Esophagus squamous epithelium (tissue), 5 donors: ENCODE measurements at places on chromosomes 11 and 22.

- DNase-seq = no peak
These were observed 19.8 kb upstream of the TLCD5 start for GRCh38 chr11:120305286-120305685.

DNA sequence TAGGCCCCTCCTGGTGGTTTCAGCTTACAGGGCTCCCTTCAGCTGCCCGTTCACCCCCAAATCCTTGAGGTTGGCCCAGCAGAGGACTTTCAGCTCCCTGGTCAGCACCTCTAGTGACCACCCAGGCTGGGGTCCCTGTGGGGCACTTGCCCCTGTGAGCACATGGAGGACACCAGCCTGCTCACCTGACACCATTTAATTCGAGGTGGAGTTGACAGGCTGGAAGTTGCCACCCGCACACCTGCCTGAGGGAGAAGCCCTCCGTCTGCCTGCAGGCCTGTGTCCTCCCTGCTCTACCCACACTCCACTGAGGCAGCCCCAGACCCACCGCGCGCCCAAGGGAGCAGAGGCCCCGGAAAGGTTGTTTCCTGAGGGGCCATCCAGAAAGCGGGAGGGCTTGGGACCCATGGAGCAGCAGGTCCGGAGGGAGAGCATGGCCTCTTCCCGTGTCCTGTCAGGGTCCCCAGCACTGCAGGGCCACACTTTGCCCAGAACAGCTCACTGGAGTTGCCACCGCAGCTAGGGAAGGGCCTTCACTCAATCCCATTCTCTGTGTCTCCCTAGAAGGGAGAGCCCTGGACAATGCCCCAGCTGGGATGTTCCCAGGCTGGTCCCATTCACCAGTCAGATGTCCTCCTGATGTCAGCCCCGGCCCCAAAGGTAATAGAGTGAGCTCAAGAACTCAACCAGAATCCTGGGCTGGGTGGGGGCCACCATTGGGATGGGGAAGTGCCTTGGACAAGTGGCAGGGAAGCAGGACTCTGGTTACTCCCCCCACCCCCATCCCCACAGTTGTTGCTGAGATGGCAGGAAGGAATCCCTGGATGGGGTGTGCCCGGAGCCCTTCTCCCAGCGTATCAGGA lies 82.4 kb downstream of the MED15 start:
- DNase-seq = no peak

DNA sequence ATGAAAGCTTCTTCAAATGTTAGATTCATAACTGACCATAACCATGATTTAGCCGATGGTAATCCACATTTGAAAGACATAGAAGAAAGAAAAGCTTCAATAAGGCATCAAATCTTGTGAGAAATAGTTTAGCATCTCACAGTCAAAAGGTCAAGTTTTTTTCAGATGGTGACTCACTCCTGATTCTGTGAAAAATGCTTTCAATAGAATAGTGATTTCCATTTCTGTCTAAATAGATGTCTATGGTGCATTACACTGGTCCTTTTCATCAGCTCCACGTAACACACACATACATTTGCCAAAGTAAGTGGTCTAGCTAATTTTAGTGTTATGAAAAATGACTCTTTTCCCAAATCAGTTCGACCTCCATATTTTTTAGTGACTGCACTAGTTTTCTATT lies 139.2 kb downstream of the LRRC4C start:
- DNase-seq = no peak

- no peak for DNase-seq
These were observed 6.7 kb upstream of the LRFN4 start for GRCh38 chr11:66850235-66850587.

DNA sequence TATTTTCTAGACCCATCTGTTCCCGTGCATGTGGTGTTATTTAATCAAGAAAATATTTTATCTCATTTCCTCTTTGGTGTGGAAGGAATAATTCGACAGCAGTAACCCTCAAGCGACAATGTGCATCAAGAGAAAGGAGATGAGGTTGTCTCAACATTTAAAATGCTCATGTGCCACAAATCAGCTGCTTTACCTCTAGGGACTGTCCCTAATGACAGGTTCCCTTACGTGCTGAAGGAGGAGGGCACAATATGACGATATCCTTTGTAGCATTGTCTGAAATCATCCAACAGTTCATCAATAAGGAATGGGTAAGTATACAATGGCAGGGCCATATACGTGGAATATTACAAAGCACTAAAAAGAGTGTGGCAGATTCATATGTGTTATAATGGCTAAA lies 7.0 kb upstream of the SYN3 start:
- DNase-seq = no peak

DNA sequence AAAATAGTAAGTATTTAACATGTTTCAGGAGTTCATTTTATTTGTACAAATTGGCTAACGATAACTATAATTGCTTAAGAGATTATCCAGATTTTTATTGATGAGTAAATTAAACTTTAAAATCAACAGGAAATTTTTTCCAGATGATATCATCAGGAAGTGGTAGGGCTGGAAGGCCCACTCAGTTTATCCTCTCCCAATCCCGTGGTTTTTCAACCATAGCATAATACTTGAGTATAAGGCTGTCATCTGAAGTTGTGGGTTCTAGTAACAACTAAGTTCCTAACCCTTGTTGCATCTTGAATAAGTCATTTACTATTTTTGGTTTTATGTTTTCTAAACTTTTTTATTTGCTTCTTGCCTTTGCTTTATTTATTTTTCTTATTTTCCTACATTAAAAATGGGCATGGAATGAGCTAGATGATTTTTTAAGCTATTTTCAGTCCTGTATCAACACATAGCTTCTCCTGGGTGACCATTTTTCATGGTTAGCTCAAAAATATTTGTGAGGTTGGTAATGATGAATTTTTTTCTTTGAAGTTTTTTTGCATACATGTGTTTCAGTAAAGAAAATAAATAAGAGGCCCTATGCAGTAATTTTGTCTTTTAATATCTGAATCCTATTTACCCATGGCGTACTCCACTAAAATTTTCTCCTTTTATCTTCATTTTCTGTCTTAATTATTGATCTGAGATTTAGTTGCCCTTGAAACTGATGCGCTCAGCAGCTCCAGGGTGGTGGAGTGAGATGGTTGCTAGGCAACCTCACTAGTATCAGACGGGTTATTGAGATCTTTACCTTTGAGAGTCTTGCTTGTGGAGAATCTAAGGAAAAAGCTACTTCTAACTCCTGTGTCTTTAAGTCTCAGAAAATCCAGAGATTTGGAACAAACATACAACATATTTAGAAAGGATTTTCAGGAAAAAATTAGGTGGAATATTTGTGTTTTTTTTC lies 452.0 kb upstream of the CCDC179 start:
- no peak for DNase-seq

DNA sequence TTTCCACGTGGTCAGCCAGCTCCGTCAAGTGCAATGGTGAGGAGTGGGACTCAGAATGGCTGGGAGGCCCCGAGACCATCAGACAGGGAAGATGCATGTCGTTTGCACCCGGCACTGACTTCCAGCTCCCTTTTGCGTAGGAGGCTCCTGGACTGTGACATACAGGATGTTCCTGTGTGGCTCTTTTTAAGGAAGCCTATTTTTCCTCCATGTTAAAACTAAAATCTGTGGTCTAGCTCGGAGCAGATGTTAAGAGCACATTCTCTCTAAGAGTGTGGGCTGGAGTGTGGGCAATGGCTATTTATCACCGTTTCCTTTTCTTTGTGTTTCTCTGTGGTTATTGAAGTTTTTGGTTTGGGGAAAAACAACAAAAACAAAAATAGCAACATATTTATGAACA lies 40.9 kb upstream of the AMPD3 start:
- DNase-seq = no peak

- no peak for DNase-seq
These were observed 35.3 kb upstream of the FCHSD2 start for GRCh38 chr11:73177380-73177777.

DNA sequence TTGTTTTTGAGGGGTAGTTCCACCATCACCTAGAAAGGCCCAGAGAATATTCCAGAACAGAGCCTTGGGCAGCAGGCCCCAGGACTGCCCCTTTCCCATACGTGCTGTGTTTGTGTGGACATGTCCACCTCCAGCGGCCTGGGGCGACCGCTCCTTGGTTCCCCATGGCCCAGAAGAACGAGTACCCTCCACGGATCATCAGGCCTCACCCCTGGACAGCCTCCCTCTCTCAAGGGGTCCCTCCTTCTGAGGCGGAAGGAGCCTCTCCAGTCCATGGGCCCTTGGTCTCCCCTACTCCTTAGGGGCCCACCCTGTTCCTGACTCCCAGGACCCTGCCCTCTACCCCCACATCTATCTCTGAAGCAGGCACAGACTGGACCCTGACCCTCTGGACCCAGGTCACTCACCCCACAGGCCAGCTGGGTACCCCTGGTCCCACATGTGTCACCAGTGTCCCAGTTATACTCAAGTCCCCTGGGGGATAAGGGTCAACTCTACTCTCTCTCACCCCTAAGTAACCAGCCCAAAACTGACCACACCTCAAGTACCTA lies 32.6 kb downstream of the IGLL5 start:
- DNase-seq = no peak

DNA sequence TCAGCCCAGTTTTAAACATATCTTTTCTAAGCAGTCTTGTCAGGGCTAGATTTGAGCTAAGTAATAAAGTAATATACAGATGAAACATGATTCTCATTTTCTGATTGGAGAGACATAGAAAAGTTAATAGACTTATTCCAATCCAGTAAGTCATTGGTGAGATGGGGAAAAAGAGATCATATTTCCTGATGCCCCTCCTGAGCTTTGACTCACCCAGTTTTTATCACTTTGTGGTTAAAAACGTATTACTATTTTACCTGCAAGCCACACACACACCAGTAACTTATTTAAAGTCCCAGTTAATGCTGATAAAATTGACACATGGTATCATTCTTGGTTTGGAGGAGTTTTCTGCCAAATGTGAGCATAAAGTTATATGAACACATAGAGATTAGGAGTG lies 306.8 kb downstream of the CADM1 start:
- no peak for DNase-seq

GRCh38 chr11:2587976-2588748 lies 111.6 kb downstream of the KCNQ1OT1 start:
- DNase-seq = no peak

DNA sequence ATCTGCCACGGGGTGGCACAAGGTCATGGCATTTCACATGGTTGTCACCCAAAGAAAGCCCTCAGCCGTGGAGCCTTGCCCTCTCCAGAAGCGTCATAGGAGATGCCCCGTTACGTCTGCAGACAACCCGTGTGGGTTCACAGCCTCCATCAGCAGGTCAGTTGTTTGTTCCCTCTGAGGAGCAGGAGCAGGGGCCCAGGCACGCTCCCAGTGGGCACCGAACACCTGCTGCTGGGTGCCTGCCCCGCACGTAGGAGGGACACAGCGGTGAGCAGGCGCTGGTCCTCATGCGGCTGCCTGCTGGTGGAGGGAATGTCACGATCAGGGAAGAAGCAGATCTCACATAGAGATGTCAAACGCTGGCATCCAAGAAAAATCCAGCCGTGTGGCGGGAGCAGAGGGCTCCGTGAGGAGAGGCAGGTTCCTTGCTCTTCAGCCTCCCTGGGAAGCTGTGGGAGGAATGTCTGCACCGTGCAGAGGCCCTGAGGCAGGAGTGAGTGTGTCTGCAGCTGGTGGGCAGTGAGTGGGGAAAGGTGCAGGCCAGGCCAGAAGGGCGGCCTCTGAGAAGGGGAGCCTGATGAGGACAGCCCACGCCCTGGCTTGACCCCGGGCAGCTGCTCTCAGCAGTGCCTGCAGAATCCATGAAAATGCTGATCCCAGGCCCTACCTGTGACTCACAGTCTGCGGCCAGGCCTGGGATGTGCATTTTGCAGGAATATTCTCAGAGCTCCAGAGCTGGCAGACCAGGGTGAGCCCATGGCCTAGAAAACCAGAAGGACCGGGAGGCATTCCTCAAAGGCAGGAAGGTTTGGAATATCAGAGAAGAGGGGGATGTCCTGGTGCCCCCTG lies 36.4 kb upstream of the TH start:
- no peak for DNase-seq

DNA sequence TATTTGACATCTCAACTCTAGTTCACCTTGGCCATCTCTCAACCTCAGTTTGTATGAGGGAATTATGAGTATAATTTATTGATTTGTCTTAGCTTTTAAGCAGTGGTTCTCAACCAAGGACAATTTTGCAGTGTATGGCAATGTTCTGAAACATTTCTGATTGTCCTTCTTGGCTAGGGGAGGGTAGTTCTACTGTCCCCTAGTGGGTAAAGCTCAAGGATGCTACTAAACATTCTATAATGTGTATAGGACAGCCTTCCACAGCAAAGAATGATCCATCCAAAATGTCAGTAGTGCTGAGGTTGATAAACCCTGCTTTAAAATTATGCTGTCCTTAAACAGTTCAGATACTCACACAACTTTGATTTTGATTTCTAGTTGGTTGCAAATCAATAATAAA lies 78.1 kb upstream of the ALKBH3 start:
- no peak for DNase-seq

DNA sequence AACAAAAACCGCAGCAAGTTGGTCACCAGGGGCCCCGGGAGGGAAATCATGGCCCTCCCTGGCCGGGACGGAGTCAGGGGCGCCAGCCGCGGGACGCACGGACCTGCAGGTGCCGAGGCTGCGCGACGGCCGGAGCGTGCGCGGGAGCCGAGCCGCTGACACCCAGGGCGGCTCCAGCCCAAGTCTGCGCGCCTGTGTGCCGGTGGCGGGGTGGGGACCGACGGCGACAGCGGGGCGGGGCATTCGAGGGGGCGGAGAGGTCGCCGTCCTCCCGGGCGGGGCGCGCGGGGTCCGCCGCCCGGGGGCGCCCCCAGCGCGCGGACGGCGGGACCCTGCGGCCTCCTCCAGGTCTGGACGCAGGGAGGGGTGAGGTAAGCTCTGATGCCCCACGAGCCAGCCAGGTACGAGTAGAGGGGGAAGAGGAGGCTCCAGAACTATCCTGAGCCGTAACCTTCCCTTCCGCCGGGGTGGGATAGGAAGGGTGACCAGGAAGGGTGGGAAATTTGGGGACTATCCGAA lies at the start of gene ESAM:
TSS of gene ESAM (minus strand) at position 186 of the 519 bp plus-strand sequence. CDS start at position 50, 136 bp downstream.
- no peak for DNase-seq

DNA sequence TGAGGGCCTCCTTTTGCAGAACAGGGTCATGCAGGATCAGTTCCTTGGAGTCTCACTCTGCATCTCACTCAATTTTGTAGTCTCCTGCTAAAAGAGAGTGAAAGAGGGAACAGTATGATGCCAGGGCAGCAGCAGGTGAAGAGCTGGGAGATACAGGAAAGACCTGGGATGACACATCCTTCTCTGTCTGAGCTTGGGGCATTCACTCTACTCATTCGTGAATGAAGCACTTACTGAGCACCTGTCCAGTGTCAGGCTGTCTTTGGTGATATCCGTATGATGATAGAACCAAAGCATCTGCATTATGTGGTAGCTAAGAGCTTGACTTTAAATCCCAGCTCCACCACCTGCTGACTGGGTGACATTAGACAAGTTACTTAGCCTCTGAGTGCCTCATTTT lies 14.4 kb downstream of the SREBF2 start:
- no peak for DNase-seq

DNA sequence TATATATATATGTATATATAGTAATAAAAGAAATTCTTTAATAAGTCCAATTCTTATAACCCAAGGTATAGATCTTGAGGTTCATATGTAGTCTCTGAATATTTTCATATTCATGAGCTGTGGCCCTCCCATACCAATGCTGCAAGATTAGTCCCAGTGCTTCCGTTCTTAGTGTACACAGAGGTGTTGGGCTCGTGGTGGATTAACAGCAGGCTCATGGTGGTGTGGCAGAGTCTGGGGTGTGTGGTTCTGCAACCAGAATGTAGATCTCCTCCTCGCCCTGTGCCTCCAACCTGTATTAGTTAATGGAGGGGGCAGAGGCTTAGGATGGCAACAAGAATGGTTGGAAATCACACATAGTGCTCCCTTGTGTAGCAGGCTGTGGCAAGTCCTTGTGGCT lies 16.8 kb downstream of the PRDM10 start:
- DNase-seq = no peak

GRCh38 chr11:10382518-10382917 lies 72.5 kb upstream of the AMPD3 start:
- DNase-seq = no peak
